HepG2 (cell line): ENCODE measurements at places on chromosomes 11 and 22. TPM values are rescaled to one million over a fixed set of nuclear protein-coding genes. Genes with fewer than 3 reads are reported as not detected.

The POU2F3 gene
- total RNA-seq: not detected in 2 replicates

The ELMOD1 gene
- not detected in 2 replicates for total RNA-seq

The NTM gene
- not detected in 2 replicates for total RNA-seq

The UQCC3 gene
- 12.1 and 16.0 TPM in 2 replicates for total RNA-seq

The LDHAL6A gene
- total RNA-seq: not detected in 2 replicates

The MGAT3 gene
- total RNA-seq: 0.15 TPM in 1 of 2 replicates, not detected in the other

The OR5A1 gene
- total RNA-seq: not detected in 2 replicates

The CASTOR1 gene
- total RNA-seq: 1.1 and 2.6 TPM in 2 replicates

The NXPE1 gene
- not detected in 2 replicates for total RNA-seq

The PITPNM1 gene
- total RNA-seq: 7.7 and 8.5 TPM in 2 replicates

The SLC22A25 gene
- 0.18 TPM in 2 replicates for total RNA-seq

The CRACR2B gene
- 8.9 and 14.9 TPM in 2 replicates for total RNA-seq

The DEFB131B gene
- total RNA-seq: not detected in 2 replicates

The TRPM5 gene
- not detected in 2 replicates for total RNA-seq

The TMEM191C gene
- total RNA-seq: 1.2 and 2.9 TPM in 2 replicates

The KCNQ1 gene
- total RNA-seq: 0.02 TPM in 1 of 2 replicates, not detected in the other

The TMEM126B gene
- total RNA-seq: 54.8 and 81.8 TPM in 2 replicates

The C11orf52 gene
- 7.4 and 10.5 TPM in 2 replicates for total RNA-seq

DNA sequence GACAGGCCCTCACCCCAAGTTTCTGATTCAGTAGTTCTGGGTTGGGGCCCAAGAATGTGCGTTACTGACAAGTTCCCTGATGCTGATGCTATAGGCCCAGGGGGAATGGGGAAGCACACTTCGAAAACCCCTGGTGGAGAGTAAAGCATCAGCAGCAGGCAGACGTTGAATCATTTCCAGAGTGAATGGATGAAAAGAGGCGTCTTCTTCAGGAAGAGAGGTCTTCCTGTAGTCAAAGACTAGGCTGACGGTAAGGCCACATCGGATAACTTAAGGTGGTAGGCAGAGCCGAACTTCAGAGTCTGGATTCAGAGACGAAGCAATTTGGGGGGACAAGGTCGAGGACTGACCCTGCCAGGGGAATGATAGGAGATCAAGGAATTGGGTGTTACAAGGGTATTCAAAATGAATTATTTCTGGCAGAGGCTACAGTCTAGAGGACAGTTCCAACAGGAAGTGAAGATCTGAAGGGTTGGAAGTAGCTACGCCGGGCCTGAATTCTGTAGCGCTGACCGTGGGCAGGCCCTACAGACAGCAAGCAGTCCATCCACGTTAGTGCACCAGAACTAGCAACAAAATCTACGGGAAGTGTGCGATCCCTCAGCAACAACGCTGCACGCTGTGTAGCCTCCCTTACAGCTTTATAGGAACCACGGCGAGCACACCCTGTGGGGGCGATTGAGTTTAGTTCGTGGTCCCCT is 862 bp upstream of the CENATAC start:
- DNase-seq: peak; percentile 48
- H3K27ac ChIP-seq: peak overlapping the region; percentile 49
- 0 out of 3 replicates have a peak, but pooled peaks cover 6% of the 10 kb centered on the region for H3K36me3 ChIP-seq
- H3K4me1 ChIP-seq: peaks cover 42% of the 10 kb centered on the region
- H3K4me3 ChIP-seq: peak overlapping the region; percentile 91

DNA sequence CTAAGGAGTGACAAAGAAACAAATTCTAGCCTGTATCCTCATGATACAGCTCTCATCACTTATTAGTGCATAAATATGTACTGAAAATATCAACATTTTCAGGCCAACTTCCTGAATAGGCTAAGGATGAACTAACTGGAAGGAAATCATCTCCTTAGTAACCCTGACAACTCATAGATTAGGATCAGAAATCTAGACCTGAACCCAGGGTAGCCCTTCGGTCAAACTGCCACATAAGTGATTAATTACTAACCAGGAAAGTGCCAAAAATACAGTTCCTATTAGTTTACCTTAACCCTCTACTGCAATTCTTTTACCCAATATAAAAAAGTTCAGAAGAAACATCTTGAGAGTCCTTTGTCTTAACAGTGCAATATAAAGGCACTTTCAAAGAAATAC is 40.0 kb downstream of the AMBRA1 start:
- H3K36me3 ChIP-seq: no peaks in the 10 kb centered on the region
- H3K27me3 ChIP-seq: no peaks in the 10 kb centered on the region
- peaks cover 59% of the 10 kb centered on the region for H3K4me1 ChIP-seq
- H3K4me3 ChIP-seq: peak overlapping the region; percentile 34; the same call in 1 of the 2 replicates
- DNase-seq: peak; percentile 42

- peaks cover 4% of the 10 kb centered on the region; the same call in 1 of the 2 replicates for H3K4me1 ChIP-seq
- no peak overlapping the region for H3K4me3 ChIP-seq
- H3K27ac ChIP-seq: no peak overlapping the region
- H3K36me3 ChIP-seq: no peaks in the 10 kb centered on the region
- DNase-seq: no peak
Measured at GRCh38 chr11:72478669-72479068, 44.3 kb upstream of the CLPB start.

DNA sequence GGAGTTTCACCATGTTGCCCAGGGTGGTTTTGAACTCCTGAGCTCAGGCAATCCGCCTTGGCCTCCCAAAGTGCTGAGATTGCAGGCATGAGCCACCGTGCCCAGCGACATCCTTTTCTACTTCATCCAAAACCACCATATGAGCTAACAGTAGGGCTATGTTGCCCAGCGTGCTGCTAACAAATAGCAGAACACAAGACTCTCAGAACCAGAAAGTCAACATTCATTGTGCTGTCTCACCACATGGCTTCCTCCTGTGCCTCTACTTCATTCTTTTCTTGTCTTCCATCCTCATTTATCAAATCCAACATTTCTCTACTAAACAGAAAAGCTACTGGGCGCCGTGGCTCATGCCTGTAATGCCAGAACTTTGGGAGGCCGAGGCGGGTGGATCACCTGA is 12.0 kb upstream of the DENND5A start:
- no peaks in the 10 kb centered on the region for H3K27me3 ChIP-seq
- H3K27ac ChIP-seq: no peak overlapping the region
- H3K36me3 ChIP-seq: no peaks in the 10 kb centered on the region
- no peak overlapping the region for H3K4me3 ChIP-seq
- no peaks in the 10 kb centered on the region for H3K4me1 ChIP-seq

- H3K27me3 ChIP-seq: no peaks in the 10 kb centered on the region
- H3K27ac ChIP-seq: peak overlapping the region; percentile 84
- H3K4me3 ChIP-seq: no peak overlapping the region
- H3K4me1 ChIP-seq: peaks cover 78% of the 10 kb centered on the region
- no peak for DNase-seq
- H3K36me3 ChIP-seq: no peaks in the 10 kb centered on the region; the same call in 1 of the 2 replicates
Measured at GRCh38 chr22:37633089-37633624, 6.3 kb upstream of the SH3BP1 start.

- DNase-seq: no peak
- no peaks in the 10 kb centered on the region for H3K27me3 ChIP-seq
- no peak overlapping the region for H3K4me3 ChIP-seq
- H3K27ac ChIP-seq: no peak overlapping the region
Measured at GRCh38 chr11:42646959-42647358, 664.8 kb upstream of the API5 start.

GRCh38 chr11:67413266-67413849 is 2.1 kb upstream of the CARNS1 start:
- no peaks in the 10 kb centered on the region for H3K36me3 ChIP-seq
- H3K27ac ChIP-seq: no peak overlapping the region
- H3K4me1 ChIP-seq: peaks cover 68% of the 10 kb centered on the region
- H3K4me3 ChIP-seq: no peak overlapping the region
- peaks cover 10% of the 10 kb centered on the region; the same call in 1 of the 2 replicates for H3K27me3 ChIP-seq

GRCh38 chr11:132088551-132088950 is 718.1 kb downstream of the NTM start:
- no peak overlapping the region for H3K4me3 ChIP-seq
- no peaks in the 10 kb centered on the region for H3K4me1 ChIP-seq
- no peak for DNase-seq
- no peak overlapping the region for H3K27ac ChIP-seq
- H3K27me3 ChIP-seq: no peaks in the 10 kb centered on the region; the same call in 1 of the 2 replicates

GRCh38 chr22:25014896-25015755 is 62.6 kb downstream of the KIAA1671 start:
- no peaks in the 10 kb centered on the region; the same call in 1 of the 2 replicates for H3K36me3 ChIP-seq
- no peaks in the 10 kb centered on the region for H3K27me3 ChIP-seq
- H3K4me3 ChIP-seq: no peak overlapping the region

DNA sequence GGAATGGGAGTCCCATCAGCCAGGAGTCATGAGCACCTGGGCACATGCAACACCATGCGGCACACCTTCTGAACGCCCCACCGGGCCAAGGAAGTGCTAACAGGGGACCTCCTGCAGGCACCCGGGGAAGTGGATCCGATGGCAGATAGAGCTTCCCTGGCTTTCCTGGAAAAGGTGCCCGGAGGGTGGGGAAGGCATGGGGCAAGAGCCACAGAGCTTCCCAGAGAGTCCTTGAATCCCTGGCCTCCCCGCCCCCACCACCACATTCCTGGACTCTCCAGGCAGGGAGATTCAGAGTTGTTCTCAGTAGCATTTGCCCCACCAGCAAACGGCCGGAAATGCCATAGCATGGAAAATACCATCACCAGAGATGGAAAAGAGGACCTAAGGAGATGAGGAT is 8.3 kb downstream of the TRIM29 start:
- H3K36me3 ChIP-seq: no peaks in the 10 kb centered on the region
- no peak overlapping the region for H3K27ac ChIP-seq
- H3K4me3 ChIP-seq: no peak overlapping the region
- no peak for DNase-seq
- H3K4me1 ChIP-seq: 0 out of 2 replicates have a peak, but pooled peaks cover 12% of the 10 kb centered on the region

- 0 out of 2 replicates have a peak, but pooled peaks cover 7% of the 10 kb centered on the region for H3K4me1 ChIP-seq
- no peak for DNase-seq
- no peak overlapping the region for H3K27ac ChIP-seq
- no peaks in the 10 kb centered on the region for H3K36me3 ChIP-seq
- H3K4me3 ChIP-seq: no peak overlapping the region
Measured at GRCh38 chr22:35457729-35458546, 58.0 kb downstream of the MCM5 start.

DNA sequence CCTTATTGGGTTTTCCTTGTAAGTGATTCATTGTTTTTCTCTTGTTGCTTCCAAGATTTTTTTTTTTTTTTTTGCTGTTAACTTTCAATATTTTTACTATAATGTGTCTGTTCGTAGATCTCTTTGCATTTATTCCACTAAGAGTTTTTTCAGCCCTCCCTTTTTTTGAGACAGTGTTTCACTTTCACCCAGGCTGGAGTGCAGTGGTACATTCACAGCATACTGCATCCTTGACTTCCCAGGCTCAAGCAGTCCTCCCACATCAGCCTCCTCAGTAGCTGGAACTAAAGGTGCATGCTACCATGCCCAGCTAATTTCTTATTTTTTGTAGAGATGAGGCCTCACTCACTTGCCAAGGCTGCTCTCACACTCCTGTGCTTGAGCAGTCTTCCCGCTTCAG is 1282.0 kb upstream of the CNTN5 start:
- H3K4me1 ChIP-seq: peaks cover 20% of the 10 kb centered on the region
- no peak for DNase-seq
- no peak overlapping the region for H3K27ac ChIP-seq
- no peak overlapping the region for H3K4me3 ChIP-seq
- H3K27me3 ChIP-seq: no peaks in the 10 kb centered on the region

GRCh38 chr22:39476664-39477063 is 19.9 kb downstream of the MGAT3 start:
- peaks cover 40% of the 10 kb centered on the region for H3K4me1 ChIP-seq
- H3K4me3 ChIP-seq: no peak overlapping the region
- DNase-seq: no peak
- H3K27ac ChIP-seq: no peak overlapping the region
- no peaks in the 10 kb centered on the region; the same call in none of the 2 replicates for H3K27me3 ChIP-seq

DNA sequence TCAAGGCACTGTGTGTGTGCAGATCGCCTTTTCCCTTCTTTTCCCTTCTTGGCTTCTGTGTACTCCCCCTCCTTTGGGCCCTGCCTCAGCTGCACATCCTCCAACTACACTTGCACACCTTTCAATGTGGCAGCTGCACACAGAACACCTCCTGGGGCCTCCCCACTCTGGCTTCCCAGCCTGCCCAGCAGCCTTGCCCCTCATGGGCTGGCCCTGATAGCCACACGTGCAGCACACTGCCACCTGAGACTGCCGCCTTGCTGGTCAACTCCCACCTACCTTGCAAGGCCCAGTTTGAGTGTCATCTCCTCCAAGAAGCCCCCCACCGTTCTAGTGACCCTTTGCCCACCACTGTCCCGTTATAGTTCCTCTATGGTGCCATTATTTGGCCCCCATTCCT is 77.3 kb upstream of the ARFGAP3 start:
- DNase-seq: no peak
- H3K36me3 ChIP-seq: peaks cover 8% of the 10 kb centered on the region
- H3K4me1 ChIP-seq: peaks cover 91% of the 10 kb centered on the region
- H3K4me3 ChIP-seq: no peak overlapping the region
- no peaks in the 10 kb centered on the region for H3K27me3 ChIP-seq
- H3K27ac ChIP-seq: peak overlapping the region; percentile 44

DNA sequence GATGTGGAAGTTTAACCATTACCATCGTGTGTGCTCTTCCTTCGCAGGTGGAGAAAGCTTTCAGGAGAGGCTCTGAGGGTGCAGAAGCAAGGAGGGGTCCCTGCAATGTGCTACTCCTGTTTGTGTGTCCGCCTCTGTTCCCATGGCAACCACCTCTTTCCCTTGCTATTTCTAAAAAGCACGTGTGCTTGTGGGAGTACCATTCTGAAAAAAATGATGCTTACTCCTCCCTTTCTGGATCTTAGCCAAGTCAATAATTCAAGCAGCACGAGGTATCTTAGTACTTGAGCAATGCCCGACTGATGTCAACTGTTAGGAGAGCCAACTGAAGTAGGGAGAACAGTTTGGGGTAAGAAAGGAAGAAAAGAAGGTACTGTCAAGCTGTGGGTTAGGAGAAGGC is 628.7 kb downstream of the NTM start:
- H3K4me3 ChIP-seq: no peak overlapping the region
- no peak overlapping the region for H3K27ac ChIP-seq
- no peaks in the 10 kb centered on the region for H3K36me3 ChIP-seq
- no peak for DNase-seq
- H3K27me3 ChIP-seq: no peaks in the 10 kb centered on the region

GRCh38 chr11:20598492-20598891 is 916 bp upstream of the SLC6A5 start:
- H3K27me3 ChIP-seq: peaks cover 1% of the 10 kb centered on the region; the same call in 1 of the 2 replicates
- no peak for DNase-seq
- H3K27ac ChIP-seq: no peak overlapping the region
- no peaks in the 10 kb centered on the region for H3K36me3 ChIP-seq
- no peak overlapping the region for H3K4me3 ChIP-seq
